ENCODE measurements at places on chromosomes 5 and 9.

GRCh38 chr9:22415941-22416691, 30.5 kb upstream of the DMRTA1 start:
- DNase-seq: no peak

GRCh38 chr9:111715471-111715870, 54.1 kb downstream of the GNG10 start:
- DNase-seq: no peak

- no peak for DNase-seq
Observed at GRCh38 chr9:82651474-82651873, 411.5 kb downstream of the RASEF start.

GRCh38 chr9:116959809-116960208, 272.7 kb downstream of the TRIM32 start:
- no peak for DNase-seq

- no peak for DNase-seq
Observed at GRCh38 chr5:39399135-39400036, 25.4 kb downstream of the DAB2 start.

DNA sequence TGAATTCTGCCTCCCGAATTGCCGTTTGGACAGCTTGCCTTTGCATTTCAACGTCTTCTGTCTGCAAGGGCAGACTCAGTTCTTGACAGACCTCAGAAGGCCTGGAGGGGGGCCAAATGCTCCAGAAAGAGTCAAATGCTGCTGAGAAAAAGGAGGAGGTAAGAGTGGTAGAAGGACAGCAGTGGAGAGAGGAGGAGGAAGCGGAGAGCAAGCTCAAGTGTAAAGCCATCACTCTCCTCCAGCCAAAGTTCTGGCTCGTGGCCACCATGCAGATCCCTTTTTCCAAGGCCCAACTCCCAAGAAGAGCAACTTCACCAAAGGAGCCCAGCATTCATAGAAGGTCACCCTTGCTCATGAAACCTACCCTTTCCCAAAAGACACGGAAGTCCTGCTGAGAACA, 36.9 kb upstream of the SMIM23 start:
- DNase-seq: no peak

Measured in stimulated activated CD8-positive, alpha-beta memory T cell treated with anti-CD3 and anti-CD28 coated beads, Interleukin-15, amount 100 ng/mL, for 4 hours (primary cell).